ENCODE measurements at places on chromosomes 3 and 15.

DNA sequence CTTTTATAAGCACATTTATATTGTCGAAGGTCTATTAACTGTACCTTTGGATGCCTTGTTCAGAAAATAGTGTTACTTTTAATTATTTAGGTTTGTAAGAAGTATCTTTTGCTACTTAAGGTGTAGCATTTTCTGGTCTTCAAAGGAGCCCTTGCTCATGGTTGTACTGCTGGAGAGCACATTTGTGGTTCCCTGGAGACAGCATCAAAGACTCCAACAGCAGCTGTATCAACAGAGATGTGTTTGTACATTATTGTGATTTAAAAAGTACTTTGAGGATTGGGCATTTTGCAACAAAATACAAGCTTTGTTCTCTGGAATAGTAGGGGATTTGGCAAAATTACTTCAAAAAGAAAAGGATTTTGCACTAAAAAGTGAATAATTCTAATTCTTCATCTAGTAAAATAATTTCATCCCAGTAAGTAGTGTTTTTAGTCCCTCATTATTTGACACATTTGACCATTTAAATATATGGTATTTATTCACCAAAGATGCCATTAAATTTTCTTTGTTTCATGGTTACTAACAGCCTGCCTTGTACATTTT is 16.5 kb downstream of the TBC1D23 start:
- no peak for DNase-seq

GRCh38 chr3:25455441-25456132 is 27.5 kb downstream of the RARB start:
- DNase-seq, result peak; percentile 83

DNA sequence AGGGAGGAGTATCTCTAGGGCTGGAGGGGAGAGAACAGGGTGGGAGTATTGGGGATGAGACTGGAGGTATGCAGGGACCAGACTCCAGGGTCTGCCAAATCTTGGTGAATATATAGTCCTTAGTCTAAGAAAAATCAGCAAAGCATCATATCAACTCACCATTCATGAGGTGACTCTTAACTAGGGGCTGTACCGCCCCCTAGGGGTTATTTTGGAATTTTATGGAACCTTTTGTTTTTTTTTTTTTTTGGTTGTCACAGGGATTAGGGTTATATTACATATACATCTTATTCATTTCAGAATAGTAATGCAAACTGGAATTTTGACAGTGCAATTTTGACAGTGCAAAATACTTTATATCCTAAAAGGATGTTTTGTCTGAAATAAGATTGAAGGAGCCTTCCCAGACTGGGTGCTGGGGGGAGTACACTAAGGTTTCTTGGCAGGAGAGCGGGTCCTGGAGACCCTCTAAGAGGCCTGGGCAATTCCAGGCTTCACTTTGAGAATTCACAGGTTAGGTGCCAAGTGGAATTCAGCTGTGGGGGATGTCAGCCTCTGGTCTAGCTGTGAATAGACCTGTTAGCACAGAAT is 7.5 kb downstream of the CMTM7 start:
- DNase-seq, result peak; percentile 56

DNA sequence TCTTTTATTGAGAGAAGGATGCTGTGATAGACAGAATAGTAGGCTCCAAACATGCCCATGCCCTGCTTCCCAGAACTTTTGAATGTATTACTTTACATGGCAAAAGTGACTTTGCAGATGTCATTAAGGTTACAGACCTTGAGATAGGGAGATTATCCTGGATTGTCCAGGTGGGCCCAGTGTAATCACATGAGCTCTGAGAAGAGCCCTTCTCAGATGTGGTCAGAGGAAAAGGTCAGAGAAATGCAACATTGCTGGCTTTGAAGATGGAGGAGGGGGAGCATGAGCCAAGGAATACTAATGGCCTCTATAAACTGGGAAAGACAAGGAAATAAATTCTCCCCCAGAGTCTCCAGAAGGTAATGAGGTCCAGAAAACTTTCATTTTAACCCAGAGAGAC is 45.8 kb upstream of the LYZL4 start:
- no peak for DNase-seq

- DNase-seq, result peak; percentile 7
Observed at GRCh38 chr15:76903251-76903681, 1.9 kb downstream of the SCAPER start.

- DNase-seq, result no peak
Observed at GRCh38 chr15:34754171-34754601, 612 bp downstream of the GJD2 start.

- peak; percentile 83 for DNase-seq
Observed at GRCh38 chr3:178671791-178672190, 135.6 kb downstream of the KCNMB2 start.

DNA sequence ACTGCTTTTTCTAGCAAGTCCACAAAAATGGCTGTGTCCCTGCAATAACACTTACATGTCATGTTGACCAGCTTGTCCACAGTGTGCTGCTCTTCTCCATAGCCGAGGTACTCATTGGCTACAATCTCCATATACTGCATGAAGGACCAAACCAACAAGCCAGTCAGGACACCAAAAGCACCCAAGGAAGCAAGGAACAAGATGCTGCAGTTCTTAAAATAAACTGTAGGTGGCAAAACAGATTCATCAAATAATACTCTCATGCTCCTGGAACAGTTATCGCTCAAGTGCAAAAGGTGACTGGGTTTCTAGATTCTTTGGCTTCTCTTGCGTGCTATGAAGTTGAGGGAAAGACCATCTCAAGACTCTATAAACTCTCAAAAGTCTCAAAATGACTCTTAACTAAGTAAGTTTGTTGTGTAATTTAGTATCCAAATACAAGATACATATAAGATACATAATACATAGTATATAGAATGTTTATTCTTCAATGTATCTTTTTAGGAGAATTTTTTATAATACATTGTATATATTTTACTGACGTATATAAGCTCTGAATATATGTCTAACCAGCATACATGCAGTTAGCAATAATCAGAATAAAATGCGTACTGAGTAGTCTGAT is 57.0 kb downstream of the NEK10 start:
- DNase-seq, result peak; percentile 71

- DNase-seq, result no peak
Observed at GRCh38 chr15:70650567-70651302, 112.6 kb downstream of the UACA start.

DNA sequence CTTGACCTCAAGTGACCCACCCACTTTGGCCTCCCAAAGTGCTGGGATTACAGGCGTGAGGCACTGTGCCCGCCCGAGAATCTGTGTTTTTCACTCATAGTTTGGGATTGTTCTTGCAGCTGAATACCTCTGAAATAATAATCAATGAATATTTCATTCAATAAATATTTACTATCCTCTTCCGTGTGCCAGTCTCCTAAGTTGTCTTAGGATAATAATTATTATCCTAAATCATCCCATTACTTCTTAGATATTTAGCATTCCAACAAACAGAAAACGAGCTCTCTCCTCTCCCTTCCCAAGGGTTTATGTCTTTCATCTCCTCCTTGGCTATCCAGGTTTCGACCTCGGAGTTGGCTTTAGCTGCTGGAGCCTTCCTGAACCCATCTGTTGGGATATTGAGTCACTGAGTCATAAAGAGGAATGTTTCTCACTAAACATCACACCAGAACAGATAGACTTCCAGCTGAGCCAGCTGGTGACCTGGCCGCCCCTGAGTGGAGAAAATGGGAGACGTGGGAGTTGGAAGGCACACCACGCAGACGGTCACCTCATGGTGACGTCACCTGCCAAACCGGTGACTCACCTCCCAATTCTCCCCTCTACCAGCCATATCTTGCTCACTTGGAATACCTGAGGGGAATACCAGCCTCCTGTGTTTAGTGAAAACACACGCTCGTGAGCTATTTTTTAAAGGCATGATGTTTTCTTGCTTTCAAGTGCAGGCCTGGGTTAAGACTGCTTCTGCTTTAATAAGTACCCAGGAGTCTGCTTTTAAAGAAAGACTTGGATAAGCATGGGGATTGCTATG is 43.9 kb downstream of the BHLHE40 start:
- peak; percentile 59 for DNase-seq

- DNase-seq, result peak; percentile 18
Observed at GRCh38 chr15:52503788-52504496, 24.7 kb downstream of the MYO5A start.

- no peak for DNase-seq
Observed at GRCh38 chr3:82103241-82103640, 341.8 kb upstream of the GBE1 start.

GRCh38 chr15:88605189-88606069 is 15.7 kb upstream of the AEN start:
- DNase-seq, result peak; percentile 52

DNA sequence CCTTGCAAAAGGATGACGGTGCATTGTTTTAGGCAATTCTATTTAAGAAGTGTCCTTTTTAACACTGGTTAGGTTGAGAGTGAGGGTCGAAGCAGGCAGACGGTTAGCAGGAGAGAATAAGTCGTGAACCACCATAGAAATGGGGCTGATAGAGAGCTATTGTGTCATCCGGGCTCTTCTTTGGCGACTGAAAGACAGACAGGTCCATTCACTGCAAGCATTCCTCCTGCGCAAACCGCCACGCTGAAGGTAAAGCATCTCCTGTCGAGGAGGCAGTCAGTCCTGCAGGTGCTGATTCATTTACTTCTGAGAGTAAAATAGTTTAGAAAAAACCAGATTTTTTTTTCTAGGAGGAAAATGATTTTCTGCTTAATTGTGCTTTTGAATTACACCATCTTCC is 1002.8 kb upstream of the NR2F2 start:
- no peak for DNase-seq

- no peak for DNase-seq
Observed at GRCh38 chr3:168709073-168709472, 613.3 kb upstream of the GOLIM4 start.

GRCh38 chr15:33693166-33693800 is 275.0 kb upstream of the CHRM5 start:
- DNase-seq, result no peak

GRCh38 chr3:12394569-12395271 is 89.6 kb upstream of the TSEN2 start:
- no peak for DNase-seq

DNA sequence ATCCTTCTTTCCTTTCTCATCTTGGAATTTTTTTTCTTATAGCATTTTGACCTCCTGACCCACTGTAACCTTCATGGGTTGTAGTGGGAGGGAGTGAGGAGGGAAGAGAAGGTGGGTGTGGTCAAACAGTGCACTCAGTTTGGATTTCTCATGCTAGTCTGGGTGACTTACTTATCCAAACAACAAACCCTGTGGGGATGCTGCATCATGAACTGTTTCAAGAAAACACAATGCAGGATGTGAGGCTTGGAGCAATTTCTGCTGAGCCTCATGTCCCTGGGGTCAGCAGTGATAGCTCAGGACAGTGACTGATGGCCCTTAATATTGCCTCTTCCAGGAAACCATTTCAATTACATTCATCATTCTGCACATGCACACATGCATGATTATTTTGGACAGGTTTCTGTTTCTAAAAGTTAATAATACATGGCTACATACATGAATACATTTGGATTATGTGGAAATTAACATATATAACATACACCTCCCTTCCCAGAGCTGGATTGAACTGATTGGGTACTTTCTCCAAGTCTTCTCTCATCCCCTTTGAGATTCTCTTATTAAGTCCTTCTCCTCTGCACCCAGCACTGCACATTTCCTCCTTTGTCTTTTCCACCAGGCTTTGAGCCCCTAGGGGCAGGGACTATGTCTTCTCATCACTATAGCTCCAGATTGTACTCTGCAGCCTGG is 61.2 kb downstream of the ADAMTSL3 start:
- DNase-seq, result no peak

DNA sequence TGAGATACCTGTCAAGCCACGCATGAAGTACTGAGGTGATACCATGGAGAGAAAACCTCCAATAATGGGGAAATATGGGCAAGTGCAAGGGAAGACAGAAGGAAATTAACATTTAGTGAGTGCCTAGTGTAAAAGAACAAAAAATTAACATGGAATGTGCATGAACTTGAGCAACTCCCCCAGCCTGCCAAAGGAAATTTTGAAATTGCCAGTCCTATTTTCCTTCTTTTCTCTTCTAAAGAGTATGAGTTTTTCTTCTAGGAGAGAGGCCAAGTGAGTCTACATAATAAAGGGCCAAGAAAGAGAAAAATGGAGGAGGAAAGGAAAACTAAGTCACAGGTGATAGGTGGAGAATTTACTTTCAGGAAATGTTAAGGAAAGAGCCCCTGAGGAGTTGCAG is 602.4 kb upstream of the MDFIC2 start:
- DNase-seq, result no peak

GRCh38 chr3:77259694-77260093 is 219.8 kb downstream of the ROBO2 start:
- no peak for DNase-seq

DNA sequence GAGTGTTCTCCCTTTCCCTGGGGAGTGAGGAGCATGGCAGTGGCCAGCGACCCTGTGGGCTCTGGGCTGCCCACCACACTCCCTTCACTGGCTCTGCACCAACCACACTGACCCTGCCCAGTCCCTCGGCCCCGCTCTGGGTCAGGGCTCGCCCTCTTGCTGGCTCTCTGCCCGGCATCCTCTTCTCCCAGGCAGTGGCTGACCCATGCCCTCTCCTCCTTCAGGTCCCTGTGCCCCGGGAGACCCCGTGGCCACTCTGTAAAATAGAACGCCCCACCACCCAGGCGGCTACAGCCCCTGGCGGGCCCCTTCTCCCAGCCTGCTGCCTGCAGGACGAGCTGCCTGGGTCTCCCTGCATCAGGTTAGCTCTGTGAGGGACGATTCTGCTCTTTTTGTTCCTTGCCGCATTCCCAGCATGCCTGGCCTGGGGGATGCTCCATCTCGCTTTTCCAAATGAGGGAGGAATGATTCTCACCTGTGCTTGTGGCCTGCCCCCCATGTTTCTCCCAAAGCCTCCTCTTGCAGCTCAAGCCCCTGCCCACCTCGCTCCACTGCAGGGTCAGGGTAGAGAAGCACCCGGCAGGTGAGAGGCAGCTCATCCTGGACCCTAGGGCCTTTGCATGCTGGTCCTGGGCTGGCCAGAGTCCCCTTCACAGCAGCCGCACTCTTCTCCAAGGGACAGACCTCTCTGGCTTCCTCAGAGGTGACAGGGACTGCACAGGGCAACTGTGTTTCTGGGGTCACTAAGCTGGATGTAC is 14.5 kb upstream of the CFAP100 start:
- DNase-seq, result no peak

DNA sequence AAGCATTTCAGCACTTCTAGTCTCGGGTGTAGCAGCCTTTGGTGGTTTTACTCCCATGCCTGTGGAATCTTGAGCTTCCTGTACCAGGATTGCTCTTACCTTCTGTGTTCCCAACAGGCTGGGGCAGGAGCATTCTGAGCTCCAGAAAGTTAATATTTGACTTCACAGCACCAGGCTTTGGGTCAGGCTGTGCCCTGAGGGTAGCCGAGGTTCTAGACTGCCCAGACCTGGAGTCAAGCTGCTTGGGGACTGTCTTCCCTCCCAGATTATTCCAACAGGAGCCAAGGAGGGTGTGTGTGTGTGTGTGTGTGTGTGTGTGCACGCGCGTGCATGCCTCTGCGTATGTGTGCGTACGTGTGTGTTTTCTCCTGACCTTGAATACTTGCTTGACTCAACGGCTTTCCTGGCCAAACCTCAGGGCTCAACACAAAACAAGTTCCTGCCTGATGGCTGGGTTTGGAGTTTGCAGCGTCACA is 94.8 kb downstream of the FLNB start:
- peak; percentile 31 for DNase-seq

GRCh38 chr3:11212784-11213183 is 58.5 kb downstream of the HRH1 start:
- DNase-seq, result no peak
